ENCODE measurements at places on chromosomes 7 and 10.

- DNase-seq, result no peak
Measured at GRCh38 chr7:69668339-69668870, 70.1 kb downstream of the AUTS2 start.

GRCh38 chr7:30764030-30764975, 6.9 kb upstream of the MINDY4 start:
- DNase-seq, result no peak

DNA sequence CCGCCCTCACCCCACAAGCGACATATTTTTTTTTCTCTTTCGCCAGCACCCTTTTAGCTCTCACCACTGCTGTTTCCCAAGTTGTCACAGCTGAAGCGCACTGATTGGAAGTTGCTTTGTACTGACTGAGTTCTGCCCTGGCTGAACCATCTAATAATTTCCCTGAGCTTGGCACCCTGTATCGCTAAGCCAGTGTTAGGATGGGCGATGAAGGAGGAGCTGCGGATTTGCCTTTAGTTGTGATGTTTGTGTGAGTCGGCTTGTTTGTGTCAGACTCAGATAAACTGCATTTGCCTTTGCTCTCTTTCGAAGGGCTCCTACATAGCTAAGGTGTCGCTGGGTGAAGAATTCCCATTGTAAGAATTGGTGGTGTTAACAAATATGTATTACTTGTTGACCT, 1.3 kb upstream of the ATXN7L1 start:
- no peak for DNase-seq

DNA sequence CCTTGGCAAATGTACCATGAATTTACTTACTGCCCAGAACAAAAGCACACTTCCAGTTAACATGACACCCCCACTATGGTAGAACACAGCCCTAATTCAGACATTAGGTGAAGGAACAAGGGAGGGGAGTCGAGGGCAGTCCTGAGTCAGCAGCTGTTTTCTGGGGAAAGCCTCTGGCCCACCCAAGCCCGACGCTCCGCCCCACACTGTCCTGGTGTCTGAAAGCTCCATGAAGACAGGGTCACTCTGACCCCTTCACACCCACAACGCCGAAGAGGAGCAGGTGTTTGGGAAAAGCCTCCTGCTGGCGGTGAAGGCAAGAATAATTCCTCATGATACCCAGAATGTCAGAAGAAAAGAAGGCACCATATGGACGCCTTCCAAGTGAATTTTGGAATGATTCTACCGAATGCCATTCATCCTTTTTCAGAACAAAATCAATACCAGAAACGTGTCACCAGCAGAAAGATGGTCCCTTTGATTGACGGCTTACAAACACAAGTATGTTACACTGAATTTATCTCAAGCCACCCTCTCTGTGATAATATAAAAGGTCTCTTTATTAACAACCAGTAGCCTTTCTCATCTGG, 172.1 kb downstream of the DIP2C start:
- no peak for DNase-seq

GRCh38 chr7:154907651-154908620, 95.0 kb downstream of the PAXIP1 start:
- DNase-seq, result no peak

GRCh38 chr10:96513698-96514561, at the start of gene TLL2:
Gene TLL2, minus strand, starts transcription at chr10:96513926. Its CDS starts 241 bp downstream, at chr10:96513685.
- DNase-seq, result peak; percentile 75

DNA sequence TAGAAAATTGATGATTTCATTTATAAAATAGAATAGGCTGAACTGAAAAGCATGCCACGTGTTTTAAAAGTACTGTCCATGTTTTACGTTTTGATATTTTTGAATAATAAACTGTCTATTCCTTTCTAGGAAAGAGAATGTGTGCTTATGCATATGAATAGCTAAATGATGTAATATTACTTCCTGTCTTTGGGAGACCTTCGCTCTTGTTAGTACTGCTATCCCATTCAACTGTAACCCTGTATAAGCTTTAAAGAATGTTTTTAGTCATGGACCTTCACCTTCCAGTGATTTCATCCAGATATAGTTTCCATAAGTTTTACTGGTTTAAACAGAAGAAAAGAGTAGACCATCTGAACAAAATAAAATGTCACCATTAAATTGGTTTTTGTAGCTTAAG, 274.4 kb upstream of the SEMA3A start:
- DNase-seq, result no peak

DNA sequence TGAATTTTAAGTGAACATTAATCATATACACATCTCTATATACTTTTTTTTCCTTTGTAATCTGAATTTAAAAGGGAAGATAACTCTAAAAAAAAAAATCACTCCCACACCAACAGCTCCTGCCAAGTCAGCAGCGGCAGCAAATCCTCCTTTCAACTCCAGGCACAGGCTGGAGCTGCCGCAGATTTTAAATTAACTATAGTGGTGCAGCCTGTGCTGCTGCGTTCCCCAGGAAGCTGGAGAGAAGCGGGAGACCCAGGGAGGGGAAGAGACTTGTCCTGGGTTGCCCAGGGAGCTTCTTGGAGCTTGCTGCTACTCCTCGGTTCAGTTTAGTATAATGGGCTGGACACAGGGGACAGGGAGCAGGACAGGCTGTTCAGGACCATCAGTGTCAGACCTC, 32.6 kb upstream of the HSPB1 start:
- DNase-seq, result no peak

DNA sequence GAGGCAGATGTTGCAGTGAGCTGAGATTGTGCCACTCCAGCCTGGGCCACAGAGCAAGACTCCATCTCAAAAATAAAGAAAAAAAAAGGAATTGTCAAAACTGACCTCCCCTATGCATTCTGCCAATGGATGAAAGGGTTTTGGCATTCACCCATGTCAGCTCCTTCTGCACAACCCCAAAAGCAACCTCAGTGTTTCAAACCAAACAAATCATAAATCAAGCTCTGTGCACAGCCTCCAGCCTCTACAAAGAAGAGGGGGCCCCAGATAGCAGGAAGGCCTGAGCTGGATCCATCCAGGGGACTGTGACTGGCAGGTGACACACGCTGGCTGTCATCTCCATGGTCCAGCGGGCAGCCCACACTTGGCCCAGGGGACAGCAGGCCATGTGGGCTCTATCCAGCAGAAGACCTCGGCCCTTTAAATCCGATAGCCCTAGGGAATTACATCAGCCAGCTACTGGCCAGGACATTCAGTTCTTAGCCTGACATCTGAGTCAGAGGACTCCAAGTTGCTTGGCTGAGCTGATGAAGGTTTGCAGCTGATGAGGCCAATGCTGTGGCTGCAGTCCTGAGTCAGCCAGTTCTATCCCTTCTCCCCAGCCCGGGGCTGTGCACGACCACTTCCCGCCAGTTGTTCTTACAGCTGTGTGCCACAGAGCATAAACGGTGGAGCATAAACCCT, 52.0 kb upstream of the FIGNL1 start:
- DNase-seq, result no peak

DNA sequence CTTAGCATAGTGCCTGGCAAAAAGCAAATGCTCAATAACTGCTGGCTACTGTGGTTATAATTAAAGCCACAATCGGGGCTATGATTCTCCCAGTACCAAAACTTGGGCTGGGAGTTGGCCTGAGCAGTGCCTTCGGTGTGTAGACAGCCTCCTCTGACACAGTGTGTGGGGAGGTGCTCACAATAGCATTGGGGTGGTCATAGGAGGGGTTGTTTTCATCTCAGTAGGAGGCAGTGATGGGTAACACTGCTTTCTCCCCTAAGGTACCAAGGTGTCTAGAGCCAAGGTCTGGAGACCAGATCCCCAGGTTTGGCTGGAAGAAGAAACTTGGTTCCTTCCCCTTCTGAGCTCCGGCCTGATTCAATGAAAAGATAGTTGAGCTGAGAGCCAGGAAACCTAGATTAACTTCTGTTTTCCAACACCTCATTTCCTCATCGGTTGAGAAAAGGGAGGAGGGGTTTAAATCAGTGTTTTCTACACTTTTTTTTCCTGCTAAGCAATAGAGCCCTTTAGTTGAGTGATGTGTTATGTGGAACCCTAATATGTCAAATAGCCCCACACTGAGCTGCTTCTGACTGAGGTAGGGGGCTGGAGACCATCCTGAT, 68.2 kb downstream of the LRMDA start:
- DNase-seq, result no peak

DNA sequence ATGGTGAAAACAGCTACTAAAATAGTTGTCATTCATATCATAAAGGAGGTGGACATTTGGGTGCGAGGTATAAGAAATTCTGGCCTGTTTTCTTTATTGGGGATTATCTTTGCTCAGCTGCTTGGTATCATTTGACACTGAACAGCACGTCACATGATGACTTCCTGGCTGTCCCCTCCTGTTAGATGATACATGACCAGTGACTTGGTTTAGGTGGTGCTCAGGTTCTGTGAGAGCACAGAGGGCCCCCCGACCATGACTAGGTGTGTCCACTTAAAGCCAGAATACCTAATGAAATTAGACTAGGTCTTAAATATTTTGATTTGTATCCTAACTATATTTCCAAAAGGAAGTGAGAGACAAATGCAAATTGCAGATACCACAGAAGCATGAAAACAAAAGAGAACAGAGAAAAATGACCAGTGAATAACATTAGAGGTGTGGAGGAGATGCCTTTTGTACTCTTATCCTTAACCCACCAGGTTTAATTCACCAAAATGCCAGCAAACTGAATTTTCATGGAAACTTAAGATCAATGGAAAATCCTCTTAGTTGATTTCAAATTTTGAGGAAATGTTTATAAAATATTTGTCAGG, 50.6 kb upstream of the GJD4 start:
- no peak for DNase-seq

DNA sequence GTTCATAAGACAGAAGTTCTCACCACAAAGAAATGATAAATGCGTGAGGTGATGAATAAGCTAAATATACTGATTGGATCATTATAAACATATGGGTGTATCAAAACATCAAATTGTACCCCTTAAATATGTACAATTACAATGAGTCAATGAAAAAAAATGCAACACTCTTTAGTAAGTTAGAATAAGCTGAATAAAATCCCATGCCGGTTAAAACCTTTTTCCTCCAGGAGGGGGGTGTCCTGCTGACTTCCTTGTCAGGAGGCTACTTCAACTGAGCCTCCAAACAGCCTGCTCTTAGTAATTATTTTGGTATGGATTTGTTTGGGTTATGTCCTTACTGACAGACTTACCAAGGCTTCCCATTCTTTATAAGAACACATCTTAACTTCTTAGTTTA, 649.1 kb downstream of the INHBA start:
- DNase-seq, result no peak

DNA sequence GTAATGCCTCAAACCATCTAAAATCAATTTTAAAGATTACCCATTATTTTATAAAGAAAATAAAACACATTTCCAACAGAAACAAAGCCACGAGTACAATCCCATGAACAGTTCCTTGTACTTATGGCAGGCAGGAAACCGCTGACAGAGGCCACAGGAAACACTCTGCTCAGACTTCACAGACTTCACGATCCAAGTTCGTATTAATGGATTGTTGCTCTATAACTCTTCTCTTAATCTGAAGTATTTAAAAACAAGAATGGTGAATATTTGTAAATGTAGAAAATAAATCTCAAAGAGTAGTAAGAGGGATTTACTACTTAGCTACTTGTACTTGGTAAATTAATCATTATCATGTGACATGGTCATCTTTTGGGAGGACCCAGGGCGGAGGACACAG, 78.3 kb downstream of the SNX10 start:
- no peak for DNase-seq
